CD8-positive, alpha-beta memory T cell (primary cell): ENCODE measurements at places on chromosomes 2 and 18.

- DNase-seq, result peak; percentile 45
Observed at GRCh38 chr18:8478166-8478967, 130.9 kb upstream of the RAB12 start.

DNA sequence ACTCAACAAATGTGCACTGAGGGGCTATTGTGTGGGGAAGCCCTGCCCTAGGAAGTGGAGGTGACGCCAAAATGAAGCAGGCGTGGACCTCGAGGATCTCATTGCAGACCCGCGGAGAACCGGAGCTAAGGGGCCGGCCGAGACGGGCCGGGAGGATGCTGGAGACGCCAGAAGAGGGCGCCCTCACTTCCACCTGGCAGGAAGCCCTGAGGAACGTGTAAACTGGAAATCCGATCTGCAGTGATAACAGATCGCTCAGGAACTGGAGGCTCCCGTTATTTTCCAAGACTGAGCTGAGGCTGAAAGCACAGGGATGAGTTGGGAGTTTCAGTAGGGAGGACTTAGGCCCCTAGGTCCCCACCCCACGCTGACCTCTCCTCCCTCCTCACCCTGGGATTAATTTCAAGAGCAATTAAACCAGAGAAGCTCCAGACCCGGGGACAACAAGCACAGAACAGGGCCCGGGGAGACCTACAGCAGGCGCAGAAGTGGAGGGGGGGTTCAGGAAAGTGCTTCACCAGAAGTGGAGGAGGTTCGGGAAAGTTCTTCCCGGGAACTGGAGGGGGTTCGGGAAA lies 7.7 kb upstream of the COL6A3 start:
- peak; percentile 64 for DNase-seq

DNA sequence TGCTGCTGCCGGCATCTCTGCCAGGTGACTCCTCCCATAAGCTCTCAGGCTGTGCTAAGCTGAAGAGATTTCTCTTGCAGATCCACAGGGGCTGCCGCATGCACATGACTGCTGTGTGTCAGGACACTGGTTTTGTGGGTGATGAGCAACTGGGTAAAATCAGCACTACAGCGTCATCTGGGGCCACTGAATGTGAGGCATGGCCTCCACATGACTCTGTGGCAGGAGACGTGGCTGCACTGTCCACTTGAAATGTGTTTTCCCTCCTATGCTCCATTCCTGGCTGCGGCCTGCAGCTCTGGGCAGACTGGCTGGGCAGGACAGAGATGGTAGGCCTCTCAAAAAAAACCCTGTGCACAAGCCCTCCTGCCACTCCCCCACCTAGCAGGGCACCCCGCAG lies 63.6 kb downstream of the MARCO start:
- no peak for DNase-seq

DNA sequence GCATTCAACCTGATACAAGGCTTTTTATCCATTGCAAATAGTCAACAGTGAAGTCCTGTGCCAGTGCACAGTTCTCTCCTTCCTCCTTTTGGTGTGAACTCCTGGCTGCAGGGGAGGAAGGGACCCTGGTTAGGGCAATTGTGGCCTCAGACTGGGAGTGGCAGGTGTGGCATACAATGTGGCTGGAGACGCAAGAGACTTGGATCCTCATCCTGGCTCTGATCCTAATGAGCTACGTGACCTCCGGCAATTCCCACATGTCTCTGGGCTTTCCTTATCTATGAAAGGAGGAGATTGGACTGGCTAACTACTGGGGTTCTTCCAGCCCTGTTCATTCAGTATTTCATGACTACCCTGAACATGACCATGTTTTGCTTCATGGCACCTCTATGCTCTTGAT lies 10.5 kb upstream of the IL1A start:
- no peak for DNase-seq
